ENCODE measurements at places on chromosomes 5 and 9. TPM values are rescaled to one million over a fixed set of nuclear protein-coding genes. Genes with fewer than 3 reads are reported as not detected.

CDC25C gene
- total RNA-seq, result 0.81 TPM

QRFP gene
- under 0.01 TPM for total RNA-seq

OBP2B gene
- total RNA-seq, result not detected

SLC25A2 gene
- 0.54 TPM for total RNA-seq

SYK gene
- total RNA-seq, result 62.7 TPM

HNRNPH1 gene
- 420 TPM for total RNA-seq

DNA sequence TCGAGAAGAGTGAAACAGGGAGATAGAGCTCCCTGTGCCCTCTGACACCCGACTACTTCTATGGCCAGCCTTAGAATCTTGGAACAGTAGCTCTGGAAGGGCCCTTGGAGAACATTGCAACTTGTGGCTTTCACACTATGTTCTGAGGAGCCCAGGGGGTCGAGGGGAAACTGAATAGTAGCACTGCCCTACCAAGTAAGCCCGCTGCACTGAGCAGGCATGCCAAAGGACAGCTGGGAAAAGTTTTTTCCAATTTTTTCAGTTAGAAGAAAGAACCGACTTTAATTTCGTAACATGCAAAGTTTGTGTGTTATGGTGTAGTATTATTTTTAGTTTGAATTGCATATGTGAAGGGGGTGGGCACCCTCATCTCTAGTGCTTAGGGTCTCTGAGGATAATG lies 10.9 kb downstream of the SMIM3 start:
- DNase-seq, result no peak

DNA sequence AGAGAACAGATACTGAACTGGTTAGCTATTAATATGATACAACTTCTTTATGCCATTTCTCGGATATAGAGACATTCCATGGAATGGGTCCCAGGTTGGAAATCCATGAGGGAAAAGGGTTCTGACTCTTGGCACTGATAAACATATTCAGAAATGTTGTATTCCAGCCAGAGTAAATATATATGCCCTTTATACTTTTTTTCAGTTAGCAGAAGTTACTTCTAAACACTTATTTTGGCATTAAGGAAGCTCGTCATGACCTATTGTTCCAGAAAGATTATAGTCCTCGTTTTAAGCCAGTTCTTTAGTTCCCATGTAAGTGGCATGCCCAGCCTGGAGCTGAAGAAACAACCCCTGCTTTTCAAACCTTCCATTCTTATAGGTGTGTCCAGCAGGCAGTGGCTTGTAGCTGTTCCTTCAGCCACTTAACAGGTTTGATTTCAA lies 181.6 kb downstream of the CD180 start:
- no peak for DNase-seq

DNA sequence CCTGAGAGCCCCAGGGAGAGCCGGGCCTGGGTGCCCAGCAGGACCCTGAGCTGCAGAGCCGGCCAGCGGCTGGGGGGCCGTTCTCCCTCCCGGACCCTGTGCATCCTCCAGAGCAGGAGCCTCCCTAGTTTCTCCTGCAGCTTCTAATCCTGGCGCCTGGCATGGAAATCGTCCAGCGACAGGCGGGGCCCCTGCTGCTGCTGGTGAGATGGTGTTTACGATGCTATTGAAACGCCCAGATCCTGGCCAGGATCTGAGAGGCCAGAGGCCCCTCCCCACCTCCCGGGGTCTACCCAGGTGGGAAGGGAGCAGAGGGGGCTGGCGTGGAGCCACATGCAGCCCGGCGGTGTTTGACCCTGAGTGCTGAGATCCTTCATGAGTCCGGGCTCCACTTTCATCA lies 38.2 kb upstream of the CEP72 start:
- DNase-seq, result no peak

- DNase-seq, result no peak
Measured at GRCh38 chr5:115579747-115580173, 22.5 kb downstream of the TICAM2 start.

- DNase-seq, result peak; percentile 54
Measured at GRCh38 chr9:36966371-36967097, 67.5 kb downstream of the PAX5 start.

DNA sequence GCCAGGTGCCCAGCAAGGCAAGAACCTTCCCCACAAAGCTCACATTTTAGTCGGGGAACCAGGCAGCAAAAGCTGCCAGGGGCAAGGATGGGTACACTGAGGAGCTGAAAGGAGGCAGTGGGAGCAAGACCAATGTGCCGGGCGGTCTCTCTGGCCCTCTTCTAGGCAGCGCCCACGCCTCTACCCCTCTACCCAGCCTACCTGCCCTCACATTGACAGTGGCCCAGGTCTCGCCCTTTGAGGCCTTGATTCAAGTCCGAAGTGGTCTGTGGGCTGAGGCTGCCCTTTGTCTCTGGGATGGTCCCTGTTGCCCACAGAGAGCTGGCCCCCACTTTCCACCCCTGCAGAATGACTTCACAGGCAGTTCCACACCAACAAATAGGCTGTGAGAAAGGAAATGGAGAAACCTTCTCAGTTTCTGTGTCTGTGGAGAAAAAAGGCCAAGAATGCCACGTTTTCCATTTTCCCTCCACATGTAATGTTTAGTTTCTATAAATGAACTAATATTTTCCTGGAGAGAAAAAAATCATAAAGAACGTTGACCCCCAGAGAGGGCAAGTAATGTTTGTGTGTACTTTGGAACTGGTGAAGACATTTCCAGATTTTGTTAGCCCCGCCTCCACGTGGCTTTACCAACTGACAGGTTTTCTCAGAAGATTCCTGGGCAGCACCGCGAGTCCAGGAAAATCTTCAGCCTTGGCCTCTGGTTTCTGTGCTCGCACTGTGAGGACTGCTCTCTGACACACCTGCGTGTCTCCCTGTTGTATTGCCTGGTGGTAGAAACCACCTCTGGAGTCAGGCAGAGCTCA lies 57.4 kb upstream of the ANGPTL2 start:
- no peak for DNase-seq

- DNase-seq, result no peak
Measured at GRCh38 chr9:12816656-12817101, 41.9 kb downstream of the LURAP1L start.

GRCh38 chr5:2759091-2759490 lies 7.6 kb upstream of the IRX2 start:
- DNase-seq, result no peak

- peak; percentile 85 for DNase-seq
Measured at GRCh38 chr9:89701221-89701798, 96.5 kb downstream of the GADD45G start.

DNA sequence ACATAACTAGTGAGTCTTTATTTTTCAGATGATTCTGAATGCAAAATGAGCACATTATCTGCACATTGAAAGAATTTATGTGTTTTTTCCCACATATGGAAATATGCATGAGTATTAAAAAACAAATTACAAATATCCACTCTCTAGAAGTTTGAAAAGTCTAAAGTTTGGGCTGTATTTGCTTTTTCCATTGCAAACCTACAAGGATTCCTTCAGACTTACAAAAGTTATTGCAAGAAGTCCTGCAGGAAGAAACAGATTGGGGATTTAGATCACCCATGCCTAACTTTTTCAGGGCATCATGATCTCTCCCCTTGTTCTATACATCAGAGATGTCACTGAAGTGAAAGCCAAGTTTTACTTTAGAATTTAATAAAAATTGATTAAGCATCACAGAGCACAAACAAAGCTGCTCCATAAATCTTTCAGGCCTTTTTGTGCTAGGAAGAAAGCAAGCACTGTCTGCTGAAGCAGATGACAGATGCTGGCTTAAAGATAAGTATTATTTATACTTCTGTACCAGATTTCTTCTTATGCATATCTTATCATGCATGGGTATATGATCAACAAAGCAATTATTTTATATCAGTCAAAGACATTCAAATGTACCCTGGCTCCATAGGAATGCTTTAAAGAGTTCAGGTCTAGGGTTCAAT lies 71.7 kb downstream of the NFIB start:
- DNase-seq, result no peak

- DNase-seq, result peak; percentile 63
Measured at GRCh38 chr5:180315762-180316212, 23.9 kb upstream of the MAPK9 start.

DNA sequence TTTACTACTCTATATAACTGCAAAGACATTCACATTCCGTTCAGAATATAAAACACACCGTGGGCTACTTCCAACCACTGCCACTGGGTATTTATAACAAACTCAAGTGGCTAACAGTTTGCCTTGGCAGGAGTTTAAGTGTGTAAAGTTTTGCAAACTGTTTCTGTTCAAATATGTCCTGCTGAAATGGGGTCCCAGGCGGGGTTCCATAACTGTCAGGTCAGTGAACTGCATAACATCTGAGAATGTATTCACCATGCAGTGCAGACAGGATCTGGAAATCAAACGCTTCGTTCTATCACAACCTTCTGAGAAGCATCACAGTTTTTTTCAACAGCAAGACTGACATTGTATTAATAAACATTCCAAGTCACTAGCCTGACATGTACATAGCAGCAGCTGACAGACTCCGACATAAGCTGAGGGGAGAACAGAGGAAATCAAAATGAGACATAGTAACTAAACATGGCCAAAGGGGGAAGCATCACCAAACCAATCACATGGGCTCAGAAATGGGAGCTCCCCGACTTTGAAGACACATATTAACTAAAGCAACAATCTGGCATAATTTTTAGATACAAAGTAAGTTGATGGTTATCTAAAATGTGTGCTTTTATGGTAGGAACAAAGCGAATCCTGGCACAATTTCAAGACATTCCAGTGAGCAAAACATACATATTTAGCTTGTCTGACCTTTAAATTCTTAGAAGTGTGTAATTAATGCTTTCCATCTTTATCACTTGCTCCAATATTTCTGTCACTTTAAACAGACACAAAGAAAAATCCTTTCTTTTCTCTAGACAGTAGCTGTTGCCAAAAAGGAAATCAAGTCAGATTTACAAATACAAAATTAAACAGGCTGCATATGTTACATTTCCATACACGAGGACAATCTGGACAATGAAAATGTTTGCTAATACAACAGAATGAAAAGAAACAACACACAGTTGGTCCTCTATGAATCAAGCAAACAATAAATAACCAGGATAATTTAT lies 156.8 kb downstream of the MAPKAP1 start:
- DNase-seq, result no peak

GRCh38 chr5:131019601-131020315 lies 145.3 kb downstream of the HINT1 start:
- peak; percentile 4 for DNase-seq

GRCh38 chr5:160155017-160155750 lies 35.9 kb upstream of the PWWP2A start:
- no peak for DNase-seq

- no peak for DNase-seq
Measured at GRCh38 chr5:142862594-142862993, 92.4 kb downstream of the ARHGAP26 start.

GRCh38 chr9:107447834-107448233 lies 41.7 kb downstream of the KLF4 start:
- no peak for DNase-seq

DNA sequence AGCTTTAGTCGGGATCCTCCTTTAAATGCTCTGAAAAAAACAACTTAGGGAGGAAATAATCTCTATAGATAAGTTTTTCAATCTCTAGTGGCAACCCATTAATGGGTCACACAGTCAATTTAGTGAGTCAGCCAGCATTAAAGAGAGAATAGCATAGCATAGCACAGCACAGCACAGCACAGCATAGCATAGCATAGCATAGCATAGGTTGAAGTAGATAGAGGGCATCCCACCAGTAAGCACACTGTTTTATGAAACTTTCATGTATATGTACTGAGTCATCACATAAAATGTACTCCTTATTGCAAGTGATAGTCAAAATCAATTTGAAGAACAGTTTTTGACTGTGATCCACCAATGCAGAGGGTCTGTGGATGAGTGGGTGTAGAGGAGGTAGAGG lies 522.9 kb downstream of the CCDC171 start:
- DNase-seq, result no peak

DNA sequence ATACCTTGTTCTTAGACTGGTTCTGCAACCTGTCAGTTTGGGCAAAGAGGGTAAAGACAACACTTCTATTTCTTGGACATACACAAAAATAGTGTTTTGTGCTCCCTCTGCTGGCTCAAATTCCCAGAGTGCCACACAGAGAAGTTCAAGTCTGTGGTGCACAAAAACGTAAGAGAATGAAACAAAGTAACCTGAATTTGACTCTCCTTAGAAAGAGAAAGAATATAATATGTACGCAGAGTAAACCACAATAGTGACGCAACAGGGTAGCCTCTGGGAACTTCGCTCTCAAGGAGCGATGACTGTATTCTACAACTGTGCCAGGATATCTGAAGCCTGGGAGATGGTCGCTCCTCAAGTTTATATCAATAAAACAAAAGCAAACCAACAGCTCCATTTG lies 18.5 kb downstream of the DDX31 start:
- DNase-seq, result peak; percentile 58

DNA sequence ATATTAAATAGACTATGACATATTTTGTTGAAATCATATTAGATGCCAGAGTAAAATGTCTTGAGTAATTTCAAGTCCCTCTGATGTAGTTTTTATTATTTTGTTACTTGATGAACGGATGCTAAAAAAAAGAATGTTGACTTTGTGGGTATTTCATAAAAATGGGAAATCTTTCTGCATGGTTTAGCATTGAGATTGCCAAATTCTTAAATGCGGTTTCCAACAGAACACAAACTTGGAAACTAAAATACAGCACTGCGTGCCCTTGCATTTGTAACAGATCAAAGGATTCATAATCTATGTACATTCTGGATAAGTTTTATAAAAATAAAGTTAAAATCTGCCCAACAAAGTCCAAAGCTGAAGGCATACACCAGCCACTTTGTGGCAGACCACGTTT lies 425.5 kb upstream of the DAB2 start:
- DNase-seq, result no peak

DNA sequence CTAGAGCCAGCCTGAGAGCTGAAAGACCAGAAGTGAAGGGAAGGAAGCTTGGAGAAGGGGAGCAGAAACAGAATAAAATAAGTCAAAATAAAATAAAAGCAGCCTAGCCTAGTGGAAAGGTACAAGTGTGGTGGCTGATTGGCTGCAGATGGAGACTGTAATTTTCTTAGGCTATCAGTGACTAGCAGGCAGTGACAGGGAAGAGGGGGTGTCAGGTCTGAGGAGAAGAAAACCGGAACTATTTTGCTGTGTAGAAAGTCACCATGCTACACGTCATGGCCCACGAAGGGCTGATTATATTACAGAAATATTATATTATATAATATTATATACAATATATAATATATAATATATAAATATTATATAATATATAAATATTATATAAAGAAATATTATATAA lies 98.1 kb upstream of the TAF11L2 start:
- DNase-seq, result no peak

DNA sequence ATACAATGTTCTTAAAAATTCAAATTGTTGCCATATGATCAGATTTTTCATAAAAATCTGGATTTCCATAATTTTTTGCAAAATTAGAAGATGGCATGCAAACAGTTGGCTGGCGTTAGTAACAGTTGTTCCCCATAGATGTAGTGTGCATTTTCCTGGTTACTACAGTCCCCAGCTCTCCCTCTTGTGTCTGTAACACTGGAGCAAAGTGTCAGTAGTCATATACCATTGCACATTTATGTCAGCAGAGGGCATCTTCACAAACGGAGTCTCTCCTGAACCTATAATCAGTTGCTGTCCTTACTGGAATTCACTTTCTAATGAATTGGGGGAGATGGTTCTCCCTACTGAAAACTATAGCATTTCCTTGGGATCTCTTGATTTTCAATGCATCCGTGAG lies 44.7 kb upstream of the DMAC1 start:
- peak; percentile 58 for DNase-seq

- no peak for DNase-seq
Measured at GRCh38 chr5:76084496-76085242, 1.5 kb downstream of the SV2C start.

All from hematopoietic multipotent progenitor cell (in vitro differentiated cells).